ENCODE measurements at places on chromosomes 2 and 18.

GRCh38 chr18:30512872-30513271, 529.7 kb downstream of the DSC3 start:
- no peak for DNase-seq

DNA sequence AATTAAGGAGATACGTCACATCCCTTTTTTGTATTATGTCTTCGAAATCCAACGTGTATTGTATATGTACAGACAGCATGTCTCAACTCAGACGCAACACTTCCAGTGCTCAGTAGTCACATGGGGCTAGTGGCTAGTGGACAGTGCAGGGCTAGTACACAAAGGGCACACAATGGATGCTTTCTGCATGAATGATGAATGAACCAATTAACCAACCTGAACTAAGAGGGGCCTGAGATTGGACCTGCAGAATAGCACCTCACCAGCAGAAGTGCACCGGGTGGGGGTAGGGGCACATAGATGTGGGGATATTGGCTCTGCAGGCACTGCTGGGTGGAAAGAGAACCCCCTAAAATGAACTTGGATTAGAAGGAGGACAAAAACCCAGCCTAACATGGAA, 20.7 kb downstream of the ST8SIA5 start:
- DNase-seq = no peak

GRCh38 chr2:85577386-85578242, at the start of gene VAMP8:
Gene VAMP8, plus strand, starts transcription at chr2:85577586. Its CDS starts 61 bp downstream, at chr2:85577647.
- DNase-seq = peak; percentile 75

- no peak for DNase-seq
Observed at GRCh38 chr2:1617425-1618021, 126.8 kb downstream of the PXDN start.

- DNase-seq = no peak
Observed at GRCh38 chr2:67169417-67170140, 227.6 kb upstream of the ETAA1 start.

- DNase-seq = no peak
Observed at GRCh38 chr18:23114911-23115310, 20.4 kb upstream of the CABLES1 start.

- DNase-seq = no peak
Observed at GRCh38 chr2:230840301-230840700, 24.4 kb upstream of the ITM2C start.

GRCh38 chr2:240151477-240152031, 11.1 kb upstream of the OTOS start:
- no peak for DNase-seq

GRCh38 chr2:47008381-47009252, 93.0 kb upstream of the MCFD2 start:
- peak; percentile 63 for DNase-seq

DNA sequence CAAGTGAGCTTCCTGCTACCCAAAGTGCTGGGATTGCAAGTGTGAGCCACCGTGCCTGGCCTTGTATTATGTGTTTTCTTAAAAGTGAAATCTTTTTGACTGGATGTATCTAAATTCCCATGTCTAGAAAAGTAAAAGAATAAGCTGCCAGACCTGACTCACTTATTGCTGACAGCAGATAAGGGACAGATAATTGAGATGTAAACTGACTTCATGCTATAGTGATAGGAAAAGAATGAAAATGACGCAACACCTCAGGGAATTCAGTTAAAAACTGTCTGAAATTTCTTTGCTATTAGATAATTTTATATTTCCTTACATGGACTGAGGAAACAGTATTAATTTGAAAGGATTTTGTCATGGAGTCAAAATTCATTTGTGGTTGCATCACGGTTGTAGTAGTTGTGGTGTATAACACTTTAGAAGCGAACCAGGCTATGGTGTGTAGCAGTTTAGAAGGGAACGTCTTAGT, 19.4 kb downstream of the TTC27 start:
- DNase-seq = no peak

DNA sequence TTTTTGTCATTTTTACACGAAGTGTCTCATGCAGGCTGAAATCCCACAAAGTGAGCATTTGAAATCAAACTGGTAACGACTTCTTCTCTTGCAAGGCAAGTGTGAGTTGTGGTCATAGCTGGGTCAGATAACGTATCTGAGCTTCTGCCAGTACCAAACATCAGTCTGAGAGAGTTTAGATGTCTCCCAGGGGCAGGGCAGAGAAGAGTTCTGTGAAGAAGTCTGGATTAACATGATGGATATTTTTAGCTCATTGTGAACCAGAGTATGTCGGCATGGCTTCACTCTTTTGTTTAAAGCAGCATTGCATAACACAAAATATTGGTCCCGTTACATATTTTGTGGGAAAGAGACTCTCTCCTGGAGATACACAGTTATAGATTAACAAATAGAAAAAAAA, 655.5 kb upstream of the KLHL29 start:
- no peak for DNase-seq

GRCh38 chr2:113211226-113212105, 37.7 kb downstream of the PSD4 start:
- DNase-seq = peak; percentile 58

DNA sequence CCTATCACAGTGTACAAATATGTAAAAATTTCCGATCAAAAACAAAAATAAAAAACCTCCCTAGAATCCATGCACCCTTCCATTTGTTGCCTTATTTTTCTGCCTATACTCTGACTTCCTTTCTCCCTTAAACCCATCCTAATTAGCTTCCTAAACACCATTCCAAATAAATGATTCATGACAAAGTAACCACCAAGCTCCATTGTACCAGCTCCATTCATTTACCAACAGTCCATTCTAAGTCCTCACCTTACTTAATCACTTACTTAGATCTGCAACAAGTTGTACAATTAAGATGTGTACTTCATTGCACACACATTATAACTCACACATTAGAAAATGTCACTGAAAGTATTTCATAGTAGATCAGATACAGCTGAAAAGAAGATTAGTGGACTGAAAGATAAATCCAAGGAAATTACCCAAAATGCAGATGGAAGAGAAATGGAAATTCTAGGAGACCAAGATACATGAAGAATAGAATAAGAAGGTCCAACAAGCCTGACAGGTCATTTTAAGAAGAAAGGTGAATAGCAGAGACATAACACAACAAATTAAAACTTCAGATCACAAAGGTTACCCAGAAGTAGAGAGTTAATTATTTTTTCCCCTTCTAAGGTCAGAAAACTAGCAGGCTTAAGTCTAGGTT, 154.6 kb downstream of the DYM start:
- DNase-seq = no peak

DNA sequence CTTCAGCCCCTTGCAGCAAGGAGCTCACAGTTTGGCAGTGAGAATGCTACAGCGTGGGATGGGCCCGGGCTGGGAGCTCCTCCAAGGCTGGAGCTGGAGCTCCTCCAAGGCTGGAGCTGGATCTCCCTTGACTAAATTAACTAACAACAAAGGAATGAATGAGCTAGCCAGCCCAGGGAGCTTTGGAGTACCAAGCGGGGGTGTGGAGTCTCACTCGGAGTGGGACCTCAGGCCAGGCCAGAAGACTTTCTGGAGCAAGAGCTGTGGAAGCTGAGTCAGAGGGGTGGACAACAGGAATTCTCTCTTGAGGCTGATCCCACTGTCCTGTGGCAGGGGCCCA, 244.7 kb upstream of the HS6ST1 start:
- DNase-seq = peak; percentile 74

DNA sequence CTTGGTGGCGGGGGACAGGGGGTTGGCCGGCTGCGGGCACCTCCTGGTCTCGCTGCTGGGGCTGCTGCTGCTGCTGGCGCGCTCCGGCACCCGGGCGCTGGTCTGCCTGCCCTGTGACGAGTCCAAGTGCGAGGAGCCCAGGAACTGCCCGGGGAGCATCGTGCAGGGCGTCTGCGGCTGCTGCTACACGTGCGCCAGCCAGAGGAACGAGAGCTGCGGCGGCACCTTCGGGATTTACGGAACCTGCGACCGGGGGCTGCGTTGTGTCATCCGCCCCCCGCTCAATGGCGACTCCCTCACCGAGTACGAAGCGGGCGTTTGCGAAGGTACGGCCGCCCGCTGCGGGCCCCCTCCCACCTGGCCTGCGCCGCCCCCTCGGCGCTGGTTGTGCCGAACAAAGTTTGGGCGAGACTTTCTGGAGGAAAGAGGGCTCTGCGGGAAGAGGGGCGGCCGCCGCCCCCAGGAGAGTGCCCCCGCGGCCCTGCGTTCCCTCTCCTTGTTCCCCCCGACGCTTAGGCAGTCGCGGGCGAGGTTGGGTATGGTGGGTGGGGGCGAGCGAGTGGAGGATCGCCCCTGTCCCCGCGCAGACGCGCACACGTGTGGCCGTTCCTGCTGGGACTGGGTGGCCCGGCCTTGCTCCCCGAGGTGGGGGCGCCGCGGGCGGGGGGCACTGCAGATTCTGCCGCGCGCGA, 866 bp downstream of the CRIM1 start:
- DNase-seq = peak; percentile 47

DNA sequence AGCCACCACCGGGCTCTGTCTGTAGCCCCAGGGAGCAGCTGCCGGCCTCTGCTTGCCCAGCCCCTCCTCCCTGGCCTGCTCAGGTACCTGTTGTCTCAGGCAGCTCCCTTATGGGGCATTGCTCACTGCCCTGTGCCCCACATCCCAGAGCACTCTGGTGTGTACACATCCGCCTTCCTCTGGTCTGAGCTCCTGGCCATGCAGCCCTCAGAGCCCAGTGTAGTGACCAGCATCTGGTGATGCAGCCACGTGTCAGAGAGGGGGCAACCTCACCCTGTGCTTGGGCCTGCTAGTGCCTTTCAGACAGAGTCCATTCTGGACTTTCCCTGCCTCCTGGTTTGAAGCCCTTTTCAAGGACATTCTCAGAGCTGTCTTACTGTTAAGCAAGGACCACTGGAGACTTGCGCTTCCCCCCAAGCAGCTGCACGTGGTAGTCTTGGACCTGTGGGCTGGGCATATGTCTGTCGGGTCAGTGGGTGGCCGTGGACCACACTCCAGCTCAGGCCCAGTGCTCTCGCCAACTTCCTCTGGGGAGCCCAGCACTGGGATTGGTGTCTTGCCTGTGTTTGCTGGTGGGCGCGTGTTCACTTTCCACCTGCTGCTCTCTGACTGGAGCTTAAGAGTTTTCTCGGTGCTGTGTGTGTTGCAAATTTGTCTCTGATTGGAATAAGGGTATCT, 30.7 kb downstream of the DGKD start:
- DNase-seq = no peak

GRCh38 chr18:60649107-60649506, 276.5 kb upstream of the MC4R start:
- no peak for DNase-seq

DNA sequence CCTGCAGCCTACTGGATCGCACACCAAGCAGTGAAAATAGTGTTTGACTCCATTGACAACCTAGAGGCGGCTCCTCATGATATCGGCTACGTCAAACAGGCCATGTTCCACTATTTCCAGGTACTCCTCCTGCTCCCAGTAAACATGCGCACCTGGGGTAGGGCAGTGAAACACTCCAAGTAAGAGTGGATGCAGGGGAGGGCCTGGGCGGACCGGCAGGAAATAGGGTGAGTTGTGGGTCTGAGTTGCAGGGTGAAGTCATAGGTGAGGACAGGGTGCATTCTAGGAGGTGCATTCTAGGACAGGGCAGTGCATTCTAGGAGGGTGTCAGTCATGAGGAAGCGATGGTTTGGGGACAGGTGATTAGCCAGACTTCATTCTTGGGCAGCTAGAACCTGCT, 5.0 kb downstream of the NAGK start:
- DNase-seq = no peak

GRCh38 chr2:112749755-112750559, 14.5 kb downstream of the CKAP2L start:
- peak; percentile 72 for DNase-seq

- peak; percentile 65 for DNase-seq
Observed at GRCh38 chr18:9971313-9971920, 57.6 kb downstream of the VAPA start.

DNA sequence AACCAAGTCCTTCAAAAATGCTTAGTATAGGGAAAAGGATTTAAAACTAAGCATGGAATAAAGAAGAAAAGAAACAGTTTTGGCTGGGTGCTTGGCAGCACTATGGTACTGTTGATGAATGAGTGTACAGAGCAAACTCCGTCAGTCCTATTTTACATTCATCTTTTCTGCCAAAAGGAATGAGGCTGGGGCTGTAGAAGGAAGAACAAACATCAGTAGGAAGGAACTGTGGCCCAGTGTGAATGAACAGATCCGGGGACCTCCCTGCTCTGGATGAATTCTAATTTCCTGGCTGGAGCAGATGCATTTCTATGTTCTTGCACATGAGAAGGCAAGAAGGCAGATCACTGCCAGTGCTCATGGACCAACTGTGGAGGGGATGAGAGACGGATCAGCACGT, 474.0 kb upstream of the MEIS1 start:
- no peak for DNase-seq

- no peak for DNase-seq
Observed at GRCh38 chr2:224163566-224164307, 124.7 kb upstream of the SERPINE2 start.

DNA sequence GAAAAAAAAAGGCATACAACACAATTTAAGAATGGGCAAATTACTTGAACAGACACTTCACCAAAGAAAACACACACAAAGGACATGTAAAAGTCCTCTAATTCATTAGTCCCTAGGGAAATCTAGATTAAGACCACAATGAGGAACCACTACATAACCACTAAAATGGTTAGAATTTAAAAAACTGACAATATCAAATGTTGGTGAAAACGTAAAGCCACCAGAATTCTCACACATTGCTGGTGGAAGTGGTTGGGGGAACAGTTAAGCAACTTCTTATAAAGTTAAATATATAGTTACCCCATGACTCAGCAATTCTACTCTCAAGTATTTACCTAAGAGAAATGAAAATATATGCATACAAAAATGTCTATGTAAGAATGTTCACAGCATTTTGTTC, 11.8 kb downstream of the RTN4 start:
- DNase-seq = no peak

DNA sequence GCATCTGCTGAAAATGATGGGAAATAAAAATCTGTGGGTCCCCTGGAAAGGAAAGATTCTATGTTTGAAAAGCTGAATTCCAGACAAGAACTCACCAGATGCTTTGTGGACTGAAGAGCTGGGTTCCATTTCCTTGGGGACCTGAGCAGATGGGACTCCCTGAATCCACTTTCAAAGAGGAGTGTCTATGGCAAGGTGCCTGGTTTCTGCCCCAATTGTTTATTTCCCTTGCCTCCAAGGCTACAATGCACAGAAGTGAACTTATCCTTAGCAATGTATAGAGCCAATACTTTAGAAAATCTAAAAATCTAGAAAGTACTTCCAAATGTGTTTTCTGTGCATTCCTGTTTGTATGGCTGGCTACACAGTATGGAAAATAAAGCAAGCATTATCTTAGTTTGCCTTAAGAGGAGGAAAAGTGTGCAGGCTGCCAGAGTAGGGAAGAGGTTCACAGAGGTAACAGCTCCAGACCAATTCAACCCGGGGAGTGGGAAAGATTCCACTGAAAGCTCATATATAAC, 420.5 kb downstream of the NRXN1 start:
- no peak for DNase-seq

DNA sequence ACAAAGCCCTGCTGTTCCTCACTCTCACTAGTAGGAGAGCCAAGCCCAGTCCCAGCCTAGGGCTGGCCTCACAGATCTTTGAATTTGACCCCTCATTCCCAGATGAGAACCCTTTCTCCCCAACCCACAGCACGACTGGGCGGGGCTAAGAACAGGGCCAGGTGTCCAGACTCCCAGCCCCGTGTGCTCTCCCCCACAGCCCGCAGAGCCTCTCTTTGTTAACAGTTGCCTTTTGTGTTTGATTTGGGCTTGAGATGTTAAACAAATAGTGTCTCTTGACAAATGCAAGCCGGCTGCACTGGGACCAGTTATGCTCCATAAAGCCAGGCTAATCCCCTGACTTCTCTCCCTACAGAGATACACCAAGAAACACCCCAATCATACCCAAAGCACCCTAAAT, 4.7 kb upstream of the KCNK3 start:
- no peak for DNase-seq

GRCh38 chr2:117917223-117917917, 96.5 kb downstream of the CCDC93 start:
- DNase-seq = no peak

- DNase-seq = no peak
Observed at GRCh38 chr2:112239862-112240261, 15.0 kb downstream of the ZC3H8 start.
